Activated CD8-positive, alpha-beta T cell treated with anti-CD3 and anti-CD28 coated beads, Interleukin-2, amount 10 ng/mL, durations not matched to agents 7 days and 5 days (primary cell): ENCODE measurements at places on chromosomes 5 and 9. TPM values are rescaled to one million over a fixed set of nuclear protein-coding genes. Genes with fewer than 3 reads are reported as not detected.

DNA sequence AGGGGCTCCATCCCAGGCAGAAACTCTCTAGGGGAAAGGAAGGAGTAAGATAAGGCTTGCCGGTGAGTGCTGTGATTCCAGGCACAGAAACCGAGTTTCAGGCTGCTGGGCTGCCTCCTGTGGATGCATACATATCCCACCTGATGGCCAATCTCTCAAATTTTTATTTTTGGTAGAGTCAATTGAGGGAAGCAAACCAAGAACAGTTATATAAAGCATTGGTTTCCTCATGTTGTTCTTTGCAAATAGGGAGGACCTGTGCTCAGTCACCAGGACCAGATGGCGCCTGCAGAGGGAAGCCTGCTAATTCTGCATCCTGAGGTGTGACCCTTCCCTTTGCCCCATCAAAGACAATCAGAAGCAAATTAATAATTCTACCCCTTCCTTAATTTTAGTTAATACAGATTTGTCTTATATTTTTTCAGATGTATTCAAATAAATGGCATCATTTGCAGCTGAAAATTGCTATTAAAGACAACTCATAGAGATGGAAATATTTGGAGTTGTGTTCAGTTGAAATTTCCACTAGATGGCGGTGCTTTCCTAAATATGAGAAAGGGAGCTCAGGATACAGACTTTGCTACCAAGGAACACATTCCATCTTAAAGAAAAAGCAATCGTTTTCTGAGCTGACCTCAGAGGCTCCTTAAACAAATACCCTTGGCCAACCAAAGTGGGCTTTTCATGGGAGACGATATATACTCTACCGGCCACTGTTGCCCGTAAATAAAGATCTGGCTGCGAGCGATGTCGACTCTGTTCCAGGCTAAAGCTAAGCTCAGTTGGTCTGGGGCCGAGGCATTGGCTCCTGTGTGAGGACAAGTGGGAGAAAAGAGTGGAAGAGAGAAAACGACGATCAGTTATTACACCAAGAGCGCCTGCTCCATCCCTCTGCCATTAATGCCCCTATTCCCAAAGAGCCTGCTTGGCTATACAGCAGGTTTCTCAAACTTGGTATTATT is 225.7 kb upstream of the KLF9 start:
- no peaks in the 10 kb centered on the region for H3K4me1 ChIP-seq
- H3K36me3 ChIP-seq: no peaks in the 10 kb centered on the region
- no peak for DNase-seq
- no peak overlapping the region for H3K27ac ChIP-seq

DNA sequence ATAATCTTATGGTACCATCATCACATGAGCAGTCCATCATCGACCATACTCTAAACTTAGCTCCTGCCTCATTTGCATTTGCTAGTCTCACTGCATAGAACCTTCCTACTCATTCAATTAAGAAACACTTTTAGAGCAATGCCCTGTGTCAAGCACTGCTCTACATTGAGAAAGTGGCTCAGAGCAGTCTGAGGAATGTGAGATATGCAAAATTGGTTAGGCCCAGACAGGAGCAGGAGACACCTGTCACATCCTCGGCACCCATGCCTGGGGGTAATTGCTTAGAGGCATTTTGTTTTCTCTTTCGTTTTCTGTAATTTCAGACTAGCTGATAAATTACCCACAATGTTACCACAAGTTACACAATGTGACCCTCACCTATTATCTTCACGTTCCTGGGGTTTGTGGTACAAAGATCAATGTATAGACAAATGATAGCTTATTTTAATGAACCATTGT is 4.9 kb upstream of the RARS1 start:
- no peak overlapping the region for H3K27ac ChIP-seq
- peak; percentile 24 for DNase-seq
- no peaks in the 10 kb centered on the region for H3K36me3 ChIP-seq
- H3K4me3 ChIP-seq: no peak overlapping the region

GRCh38 chr5:36887532-36887931 is 11.0 kb downstream of the NIPBL start:
- no peaks in the 10 kb centered on the region for H3K27me3 ChIP-seq
- DNase-seq: no peak
- H3K36me3 ChIP-seq: peaks cover 41% of the 10 kb centered on the region

GRCh38 chr5:135715267-135716055 is 119.0 kb upstream of the SLC25A48 start:
- H3K27ac ChIP-seq: no peak overlapping the region
- H3K4me3 ChIP-seq: no peak overlapping the region
- peaks cover 3% of the 10 kb centered on the region for H3K27me3 ChIP-seq
- DNase-seq: no peak
- no peaks in the 10 kb centered on the region for H3K4me1 ChIP-seq
- H3K36me3 ChIP-seq: no peaks in the 10 kb centered on the region

GRCh38 chr9:129725795-129726251 is 27.0 kb downstream of the PTGES start:
- no peak overlapping the region for H3K4me3 ChIP-seq
- no peak for DNase-seq
- peaks cover 3% of the 10 kb centered on the region for H3K4me1 ChIP-seq
- no peaks in the 10 kb centered on the region for H3K36me3 ChIP-seq
- peaks cover 11% of the 10 kb centered on the region for H3K27me3 ChIP-seq
- H3K27ac ChIP-seq: no peak overlapping the region

DNA sequence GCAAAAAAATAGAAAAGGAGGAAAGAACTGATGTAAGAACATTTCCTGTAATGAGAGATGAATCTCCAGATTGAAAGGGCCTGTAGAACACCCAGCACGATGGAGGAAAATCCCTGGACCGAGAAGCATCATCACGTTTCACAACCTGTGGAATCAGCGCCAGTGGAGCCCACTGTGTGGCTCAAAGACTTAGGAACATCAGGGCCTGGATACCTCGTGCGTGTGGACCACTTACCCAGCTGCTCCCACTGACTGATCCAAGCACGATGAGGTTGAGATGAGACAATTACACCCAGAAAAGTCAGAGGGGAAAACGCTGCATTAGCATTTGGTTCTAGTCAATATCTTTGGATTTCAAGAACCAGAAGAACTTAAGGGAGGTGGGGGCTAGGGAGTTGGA is 224.6 kb downstream of the SYK start:
- peaks cover 4% of the 10 kb centered on the region for H3K36me3 ChIP-seq
- H3K4me3 ChIP-seq: no peak overlapping the region
- no peak overlapping the region for H3K27ac ChIP-seq
- peaks cover 2% of the 10 kb centered on the region for H3K4me1 ChIP-seq
- no peak for DNase-seq

DNA sequence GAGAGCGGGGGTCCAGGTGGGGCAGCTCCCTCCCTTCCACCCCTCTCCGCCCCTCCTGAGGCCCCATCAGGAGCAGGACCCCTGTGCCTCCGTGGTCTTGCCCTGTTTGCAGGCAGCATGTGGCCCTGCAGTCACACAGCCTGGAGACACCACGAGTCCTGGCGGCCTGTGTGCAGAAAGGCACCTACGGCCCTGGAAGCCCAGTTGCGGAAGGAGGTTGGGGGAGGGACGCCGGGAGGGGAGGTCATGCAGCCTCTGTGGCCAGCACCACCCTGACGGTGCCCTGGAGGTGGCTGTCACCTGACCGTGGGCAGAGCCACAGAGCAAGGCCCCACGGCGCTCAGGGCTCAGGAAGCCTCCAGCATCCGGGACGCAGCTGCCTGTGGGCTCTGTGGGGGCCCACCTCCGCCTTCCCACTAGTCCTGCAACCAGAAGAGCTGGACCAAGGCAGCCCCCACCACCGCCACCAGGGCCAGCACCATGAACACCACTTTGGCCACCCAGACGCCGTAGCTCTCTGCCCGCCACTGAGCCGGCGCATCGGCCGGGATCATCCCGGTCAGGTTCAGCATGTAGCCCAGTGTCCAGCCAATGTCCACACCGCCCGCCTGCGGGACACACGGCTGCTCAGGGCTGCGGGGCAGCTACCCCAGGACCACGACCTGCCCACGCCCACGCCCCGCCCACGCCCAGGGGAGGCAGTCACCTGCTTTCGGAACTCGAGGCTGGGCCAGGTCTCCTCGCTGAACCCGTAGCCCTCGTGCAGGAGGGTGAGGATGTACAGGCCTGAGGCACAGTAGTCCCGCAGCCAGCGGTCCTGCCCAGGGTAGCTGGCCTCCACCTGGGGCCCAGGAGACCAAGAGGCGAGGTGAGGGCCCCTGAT is 6.4 kb downstream of the ENTPD8 start:
- H3K4me1 ChIP-seq: peaks cover 7% of the 10 kb centered on the region
- no peak overlapping the region for H3K4me3 ChIP-seq
- H3K27me3 ChIP-seq: no peaks in the 10 kb centered on the region
- no peak overlapping the region for H3K27ac ChIP-seq

GRCh38 chr9:26301046-26301445 is 591.6 kb downstream of the CAAP1 start:
- H3K4me1 ChIP-seq: no peaks in the 10 kb centered on the region
- no peaks in the 10 kb centered on the region for H3K36me3 ChIP-seq
- no peak overlapping the region for H3K4me3 ChIP-seq
- no peaks in the 10 kb centered on the region for H3K27me3 ChIP-seq
- no peak for DNase-seq

- no peak overlapping the region for H3K4me3 ChIP-seq
- H3K36me3 ChIP-seq: no peaks in the 10 kb centered on the region
- H3K27ac ChIP-seq: no peak overlapping the region
- H3K4me1 ChIP-seq: no peaks in the 10 kb centered on the region
- DNase-seq: no peak
Measured at GRCh38 chr5:89273289-89273688, 390.3 kb upstream of the MEF2C start.

Gene PAX5
- total RNA-seq: 0.34 TPM

Gene WNT8A
- total RNA-seq: not detected

Gene MARCHF3
- 2.0 TPM for total RNA-seq
